CD4-positive, alpha-beta T cell treated with Interleukin-10 for 1 hour (primary cell): ENCODE measurements at places on chromosomes 3 and 15.

DNA sequence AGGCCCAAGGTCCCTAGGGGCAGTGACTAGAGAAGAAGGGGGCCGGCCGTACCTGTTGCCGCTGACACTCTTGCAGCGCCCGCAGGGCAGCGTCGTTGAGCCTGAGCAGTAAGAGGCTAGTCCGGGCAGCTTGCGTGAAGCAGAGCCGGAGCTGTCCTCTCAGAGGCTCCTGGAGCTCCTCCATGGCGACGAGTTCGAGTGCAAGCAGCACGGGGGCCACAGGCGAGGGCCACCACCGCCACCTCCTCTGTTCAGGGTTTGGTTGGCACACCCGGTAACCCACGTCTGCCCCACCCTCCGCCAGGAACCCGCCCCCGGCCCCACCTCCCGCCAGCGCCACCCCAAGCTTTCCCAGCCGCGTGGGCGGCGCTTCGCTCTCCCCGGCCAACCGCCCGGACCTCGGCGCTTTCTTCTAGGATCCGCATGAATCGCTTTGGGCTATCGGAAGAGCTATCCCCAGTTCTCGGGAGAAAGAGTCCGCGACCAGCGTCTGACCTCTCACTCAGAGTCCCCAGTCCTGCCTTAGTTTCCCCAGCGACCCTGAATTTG lies at the start of gene ELL3:
Gene ELL3, minus strand, starts transcription at position 249 of the 549 bp plus-strand sequence. Its CDS starts 65 bp downstream, at position 184.
- DNase-seq, result peak; percentile 80

DNA sequence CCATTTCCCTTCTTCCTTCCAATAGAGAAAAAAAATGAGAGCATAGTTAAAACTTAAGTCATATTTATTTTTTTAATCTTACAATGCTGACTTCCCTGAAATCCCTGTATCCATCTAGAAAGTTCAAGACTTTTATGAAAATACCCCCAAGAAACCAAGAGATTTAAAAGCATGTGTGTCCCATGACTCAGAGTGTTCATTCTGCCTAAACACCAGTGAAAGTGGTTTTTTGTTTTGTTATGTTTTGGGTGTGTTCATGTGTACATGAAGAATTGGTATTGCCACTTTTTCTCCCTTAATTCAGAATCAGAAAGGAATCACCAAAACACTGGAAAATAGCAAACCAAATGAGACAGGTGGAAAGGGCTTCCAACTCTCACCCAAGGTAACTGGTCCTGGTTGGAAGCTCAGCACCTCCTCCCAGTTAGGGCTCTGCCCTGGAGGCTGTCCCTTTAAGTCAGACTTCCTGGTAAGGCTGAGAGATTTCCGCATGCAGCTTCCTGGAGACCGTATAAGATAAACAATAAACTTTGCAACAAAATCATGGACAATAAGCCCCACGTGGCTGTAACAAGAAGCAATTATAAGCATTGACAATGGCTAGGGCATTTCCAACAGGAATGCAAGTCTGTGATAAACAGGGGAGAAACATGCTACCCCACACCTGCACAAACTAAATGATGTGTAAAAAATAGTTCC lies 121.9 kb upstream of the ARHGEF3 start:
- peak; percentile 81 for DNase-seq

- DNase-seq, result no peak
These were observed 17.0 kb downstream of the BCL6 start for GRCh38 chr3:187728248-187728647.

- DNase-seq, result no peak
These were observed 68.0 kb upstream of the STAC start for GRCh38 chr3:36312351-36312750.

GRCh38 chr3:109994853-109995252 lies 657.5 kb upstream of the DPPA4 start:
- DNase-seq, result no peak

DNA sequence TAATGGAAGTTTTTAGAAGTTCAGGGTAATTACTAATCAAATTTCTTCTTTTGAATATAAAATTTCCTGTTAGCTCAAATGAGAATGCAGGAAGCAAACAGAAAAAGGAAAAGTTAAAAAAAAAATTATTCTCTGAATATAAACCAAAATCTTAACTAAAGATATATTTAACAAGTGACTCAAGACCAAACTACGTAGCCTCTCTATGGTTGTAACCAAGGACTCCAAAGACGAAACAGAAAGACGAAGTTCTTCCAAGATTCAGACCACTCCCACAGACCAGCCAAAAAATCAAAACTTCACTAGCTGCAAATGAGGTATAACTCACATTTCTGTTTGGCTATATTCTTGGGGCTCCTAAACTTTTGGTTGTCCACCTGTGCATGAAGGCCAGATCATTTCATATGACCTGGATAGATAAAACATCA lies 846.5 kb upstream of the ALCAM start:
- no peak for DNase-seq

DNA sequence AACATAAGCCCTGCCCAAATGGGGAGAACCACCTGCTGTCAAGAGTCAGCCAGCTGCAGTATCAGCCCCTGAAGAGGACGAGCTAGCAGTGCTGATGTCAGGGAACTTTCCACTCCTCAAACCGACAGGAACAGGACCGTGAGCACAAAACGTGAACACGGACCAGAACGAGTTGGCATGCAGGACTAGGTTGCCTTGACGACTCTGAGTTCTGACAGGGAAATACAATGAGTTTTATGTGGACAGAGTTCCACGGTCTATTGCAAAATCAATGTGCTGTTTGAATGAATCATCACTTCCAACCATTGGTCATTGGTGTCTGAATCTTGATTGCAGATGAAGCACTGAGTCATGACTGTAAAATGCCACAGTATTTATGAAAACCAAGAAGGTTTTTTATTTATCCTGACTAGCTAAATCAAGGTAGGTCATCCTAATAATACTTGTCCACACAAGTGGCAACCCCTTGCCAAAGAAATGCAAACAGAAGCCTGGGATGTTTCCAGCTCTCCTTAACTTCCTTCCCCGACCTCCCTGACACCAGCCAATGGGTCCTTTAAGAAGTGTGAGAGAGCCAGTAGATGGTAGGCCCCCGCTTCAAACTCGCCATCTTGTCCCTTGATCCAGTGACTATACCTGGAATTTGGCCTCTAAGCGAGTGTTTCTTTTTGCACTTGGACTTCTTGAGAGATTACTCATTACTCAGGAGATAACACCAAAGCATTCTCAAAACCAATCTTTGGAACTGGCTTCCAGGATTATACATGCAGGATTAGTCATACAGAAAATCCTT lies 119.6 kb downstream of the ASB7 start:
- DNase-seq, result no peak

DNA sequence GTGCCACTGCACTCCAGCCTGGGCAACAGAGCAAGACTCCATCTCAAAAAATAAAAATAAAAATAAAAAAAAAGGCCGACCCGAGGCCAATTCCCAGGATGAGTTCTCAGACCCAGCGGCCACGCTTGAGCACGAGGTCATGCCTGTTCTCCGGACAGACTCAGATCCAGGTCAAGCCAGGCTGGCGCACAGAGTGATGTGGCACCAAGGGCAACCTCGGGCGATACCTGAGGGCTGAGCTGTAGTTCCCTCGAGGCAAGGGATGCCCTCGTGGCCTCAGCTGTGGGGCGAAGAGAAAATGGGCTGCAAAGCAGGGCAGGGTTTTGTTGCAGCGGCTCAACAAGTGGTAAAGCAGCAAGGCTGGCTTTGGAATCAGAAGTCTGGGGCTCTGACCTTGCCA lies 77.3 kb downstream of the C3orf70 start:
- no peak for DNase-seq

DNA sequence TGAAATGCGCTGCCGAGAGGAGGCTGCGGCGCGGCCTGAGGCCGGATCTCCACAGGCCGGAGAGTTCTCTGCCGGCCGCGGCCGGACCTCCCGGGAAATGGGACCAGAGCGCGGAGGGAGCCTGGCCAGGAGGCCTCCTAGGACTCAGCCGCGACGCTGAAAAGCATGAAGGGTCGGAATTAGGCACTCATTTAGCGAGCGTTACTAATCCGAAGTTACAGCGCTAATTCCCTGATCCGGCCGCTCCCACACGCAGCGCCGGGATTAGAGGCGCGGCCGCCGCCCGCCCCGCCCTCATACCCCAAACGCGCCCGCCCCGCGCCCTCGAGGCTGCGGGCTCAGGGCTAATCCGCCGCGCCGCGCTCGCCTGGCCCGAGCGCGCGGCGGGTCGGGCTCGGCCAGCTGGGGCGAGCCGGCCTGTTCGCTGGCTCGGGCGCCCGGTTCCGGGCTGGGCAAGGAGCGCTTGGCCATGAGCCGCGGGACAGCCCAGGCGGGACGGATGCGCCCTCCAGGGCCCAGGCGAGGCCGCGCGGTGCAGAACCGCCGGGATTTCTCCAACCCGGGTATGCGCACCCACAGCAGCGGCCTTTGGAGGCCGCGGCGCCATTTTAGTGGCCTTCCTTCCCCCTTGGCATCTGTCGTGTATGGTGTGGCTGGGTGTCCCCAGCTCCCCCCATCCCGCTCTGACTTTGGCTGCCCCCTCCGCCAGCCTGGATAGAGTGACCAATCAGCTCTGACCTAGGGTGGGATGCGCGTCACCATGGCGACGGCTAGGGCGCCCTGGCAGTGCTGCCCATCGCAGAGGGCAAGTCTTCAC lies 36.8 kb upstream of the POLG start:
- no peak for DNase-seq

DNA sequence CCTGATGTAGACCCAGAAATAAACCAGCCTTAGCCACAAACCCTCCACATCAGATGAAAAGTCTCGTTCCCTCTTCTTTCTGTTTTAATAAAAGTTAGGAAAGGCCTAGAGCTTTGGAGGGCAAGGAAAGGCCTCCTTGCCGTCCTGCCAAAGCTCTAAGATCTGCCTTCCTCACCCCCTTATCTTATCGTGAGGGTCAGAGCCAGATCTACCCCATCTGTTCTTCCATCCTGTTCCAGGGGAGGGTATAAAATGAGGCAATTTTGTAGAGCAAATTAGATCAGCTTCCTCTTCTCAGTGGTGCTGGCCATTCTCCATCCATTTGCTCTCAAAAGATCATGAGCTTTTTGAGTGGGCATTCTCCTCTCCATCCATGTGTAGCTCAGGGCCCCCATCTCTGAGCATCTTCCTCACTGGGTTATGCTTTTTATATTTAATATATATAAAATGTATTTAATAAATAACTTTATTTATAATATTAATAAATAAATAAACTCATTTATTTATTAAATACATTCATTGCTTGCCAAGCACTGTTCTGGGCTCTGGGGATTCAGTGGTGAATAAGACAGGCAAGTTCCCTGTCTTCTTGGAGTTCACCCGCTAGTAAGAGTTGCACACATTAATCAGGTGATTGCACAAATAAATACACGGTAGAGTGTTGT lies 2.0 kb upstream of the SLC24A1 start:
- no peak for DNase-seq

DNA sequence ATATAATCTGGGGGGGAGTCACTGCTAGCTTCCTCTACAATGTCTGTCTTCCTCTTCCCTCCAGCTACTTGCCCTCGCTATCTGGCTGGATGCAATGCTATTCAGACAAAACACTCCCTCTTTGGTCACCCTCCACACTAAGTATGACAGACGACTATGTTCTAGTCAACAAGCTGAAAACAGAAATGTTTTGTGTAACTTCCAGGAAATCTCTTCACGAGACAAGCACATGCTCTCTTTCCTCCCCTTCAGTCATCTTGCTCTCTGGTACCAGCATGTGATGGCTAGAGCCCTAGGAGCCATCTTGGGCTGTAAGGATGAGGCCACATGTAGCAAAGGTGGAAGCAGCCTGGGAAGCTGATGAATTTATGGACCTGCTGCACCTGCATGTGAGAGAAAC lies 151.3 kb downstream of the ARRDC4 start:
- no peak for DNase-seq

DNA sequence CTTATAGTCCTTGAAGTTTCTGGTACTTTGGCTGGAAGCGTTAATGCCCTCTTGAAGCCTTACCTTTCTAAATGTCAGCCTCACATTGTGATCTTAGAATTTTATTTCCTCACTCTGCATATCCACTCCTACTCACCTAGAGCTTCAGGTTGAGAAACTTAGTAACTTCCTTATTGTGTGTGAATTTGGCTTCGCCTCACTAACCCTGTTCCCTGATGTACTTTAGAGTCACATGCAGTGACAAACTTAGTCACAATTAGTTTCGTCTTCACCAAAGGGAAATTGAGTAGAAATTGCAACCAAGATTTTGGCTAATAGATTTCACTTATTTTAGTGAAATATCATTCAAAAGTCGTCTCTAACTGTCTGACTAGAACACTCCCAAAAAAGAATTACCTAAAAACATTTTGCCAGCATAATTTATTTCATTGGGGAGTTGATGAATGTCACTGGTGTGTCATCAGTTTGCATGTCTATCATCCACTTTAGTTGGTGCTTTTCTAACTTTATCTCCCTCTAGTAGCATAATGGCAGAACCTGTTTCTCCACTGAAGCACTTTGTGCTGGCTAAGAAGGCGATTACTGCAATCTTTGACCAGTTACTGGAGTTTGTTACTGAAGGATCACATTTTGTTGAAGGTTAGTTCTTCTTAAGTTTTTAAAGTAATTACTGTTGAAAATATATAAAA lies 960 bp downstream of the MFN1 start:
- DNase-seq, result peak; percentile 9
